ENCODE measurements at places on chromosomes 12 and 14. TPM values are rescaled to one million over a fixed set of nuclear protein-coding genes. Genes with fewer than 3 reads are reported as not detected.

Gene SLC5A8
- not detected for total RNA-seq

DNA sequence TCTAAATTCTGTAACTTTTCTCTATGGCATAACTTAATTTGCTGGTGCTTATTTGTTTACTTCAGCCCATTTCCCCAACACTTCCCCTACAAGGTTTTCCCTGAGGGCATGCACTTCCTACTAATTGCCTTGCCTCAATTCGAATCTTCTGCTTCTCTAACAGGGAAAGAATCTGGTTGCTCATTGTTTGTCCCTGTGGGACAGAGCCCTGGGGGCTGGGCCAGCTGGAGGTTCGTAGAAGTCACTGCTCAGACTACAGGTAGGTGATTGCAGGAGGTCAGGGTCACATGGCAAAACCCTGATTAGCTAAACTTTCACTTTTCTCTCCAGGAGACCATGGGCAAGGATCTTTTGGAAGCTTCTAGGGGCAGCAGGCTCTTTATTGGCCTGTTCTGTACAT, 72.0 kb downstream of the ZFC3H1 start:
- no peak for DNase-seq

- no peak for DNase-seq
Observed at GRCh38 chr12:7221486-7221885, 32.0 kb downstream of the PEX5 start.

Gene TAS2R42
- not detected for total RNA-seq

- DNase-seq, result no peak
Observed at GRCh38 chr14:101564819-101565698, 3.8 kb downstream of the DIO3 start.

Gene DAZAP2
- total RNA-seq, result 193 TPM

GRCh38 chr12:13591059-13591458, 390.3 kb downstream of the GRIN2B start:
- no peak for DNase-seq

GRCh38 chr14:53551862-53552261, 398.7 kb upstream of the DDHD1 start:
- DNase-seq, result no peak

DNA sequence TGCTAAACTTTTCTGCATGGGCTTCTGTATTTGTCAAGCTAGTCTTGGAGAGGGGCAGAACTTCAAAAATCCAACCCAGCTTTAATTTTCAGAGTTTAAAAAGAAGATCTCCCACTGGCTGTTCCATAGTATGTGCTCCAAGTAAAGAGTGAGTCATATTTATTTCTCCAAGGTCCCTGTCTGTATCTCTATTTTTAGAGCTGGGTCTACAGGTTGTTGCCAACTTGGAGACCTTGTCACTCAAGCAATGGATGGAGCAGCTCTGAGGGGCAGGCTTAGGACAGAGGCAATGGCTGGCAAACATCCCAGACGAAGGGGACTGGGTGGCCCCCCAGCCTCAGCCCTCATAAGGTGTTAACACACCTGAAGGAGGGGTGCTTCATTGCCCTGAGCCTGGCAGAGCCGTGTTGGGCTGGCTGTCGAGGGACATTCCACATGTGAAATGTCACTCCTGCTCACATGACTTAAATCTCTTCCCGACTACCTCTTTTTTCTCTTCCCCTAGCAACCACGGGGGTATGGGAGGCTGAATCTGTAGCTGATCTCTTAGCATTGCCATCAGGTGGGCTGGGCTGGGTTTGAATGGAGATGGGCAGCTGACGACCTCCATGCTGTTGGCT, 103.1 kb downstream of the SMOC1 start:
- DNase-seq, result no peak
